CD8-positive, alpha-beta T cell (primary cell): ENCODE measurements at places on chromosomes 3 and 15. TPM values are rescaled to one million over a fixed set of nuclear protein-coding genes. Genes with fewer than 3 reads are reported as not detected.

GRCh38 chr3:11724615-11725339 lies 81.1 kb upstream of the VGLL4 start:
- no peak for DNase-seq

GRCh38 chr3:141575879-141576743 lies 89.3 kb downstream of the RASA2 start:
- DNase-seq = no peak

DNA sequence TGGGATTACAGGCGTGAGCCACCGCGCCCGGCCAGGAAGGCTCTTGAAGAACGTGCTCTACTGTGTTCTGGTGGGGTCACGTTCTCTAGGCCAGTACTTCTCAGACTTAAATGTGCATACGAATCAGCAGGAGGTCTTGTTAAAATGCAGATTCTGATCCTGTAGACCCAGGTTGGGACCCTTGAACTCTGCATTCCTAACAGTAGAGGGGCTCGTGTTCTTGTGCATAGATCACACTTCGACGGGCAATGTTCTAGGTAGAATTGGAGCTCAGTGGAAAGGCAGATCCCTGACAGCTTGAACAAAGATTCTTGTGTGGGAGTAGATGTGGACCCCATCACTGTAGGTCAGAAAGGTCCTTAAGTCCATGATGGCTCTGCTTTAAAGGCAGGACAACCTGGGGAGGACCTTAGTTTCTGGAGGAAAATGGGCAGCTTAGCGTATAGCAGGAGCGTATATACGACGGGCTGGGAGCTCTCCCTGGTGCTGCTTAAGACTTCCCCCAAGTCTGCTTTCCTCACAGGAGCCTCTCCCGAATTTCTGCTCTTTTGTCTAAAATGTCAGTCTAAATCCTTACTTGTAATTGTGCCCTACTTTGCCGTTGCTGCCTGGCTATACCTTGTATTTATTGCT lies 16.9 kb upstream of the FAM81A start:
- DNase-seq = no peak

DNA sequence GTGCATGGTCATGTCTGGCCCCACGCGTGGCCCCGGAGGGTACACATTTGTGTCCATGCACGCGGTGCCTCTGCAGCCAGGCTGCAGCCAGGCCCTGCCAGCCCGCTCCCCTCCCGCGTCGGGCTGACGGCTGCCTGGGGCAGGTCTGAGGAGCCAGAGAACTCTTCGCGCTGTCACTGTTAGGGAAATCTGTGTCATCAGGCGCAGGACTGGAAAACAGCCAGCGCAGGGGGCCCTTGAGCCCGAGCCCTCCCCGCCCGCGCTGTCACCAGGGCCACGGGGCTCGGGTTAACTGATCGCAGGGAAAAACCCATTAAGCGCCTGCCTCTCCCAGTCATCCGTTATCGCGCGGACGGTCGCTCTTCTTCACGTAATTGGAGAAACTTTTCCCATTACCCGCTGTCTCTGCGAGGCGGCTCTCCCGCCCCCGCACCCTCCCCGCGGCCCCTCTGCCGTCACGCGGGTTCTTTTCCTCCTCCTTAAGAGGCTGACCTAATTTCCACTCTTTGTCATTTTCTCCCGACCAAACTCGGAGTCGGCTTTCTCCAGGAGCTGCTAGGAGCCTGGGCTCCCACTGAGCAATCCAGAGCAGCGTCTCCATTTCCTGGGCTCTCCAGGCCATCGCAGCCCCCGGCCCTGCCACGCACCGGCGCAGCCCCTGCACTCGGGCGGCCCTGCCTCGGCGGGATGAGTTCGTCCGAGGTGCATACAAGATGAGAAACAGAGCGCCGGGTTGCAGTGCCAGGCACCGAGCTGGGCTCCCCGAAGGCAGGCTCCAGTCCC lies 57.5 kb upstream of the PRR23E start:
- DNase-seq = no peak

DNA sequence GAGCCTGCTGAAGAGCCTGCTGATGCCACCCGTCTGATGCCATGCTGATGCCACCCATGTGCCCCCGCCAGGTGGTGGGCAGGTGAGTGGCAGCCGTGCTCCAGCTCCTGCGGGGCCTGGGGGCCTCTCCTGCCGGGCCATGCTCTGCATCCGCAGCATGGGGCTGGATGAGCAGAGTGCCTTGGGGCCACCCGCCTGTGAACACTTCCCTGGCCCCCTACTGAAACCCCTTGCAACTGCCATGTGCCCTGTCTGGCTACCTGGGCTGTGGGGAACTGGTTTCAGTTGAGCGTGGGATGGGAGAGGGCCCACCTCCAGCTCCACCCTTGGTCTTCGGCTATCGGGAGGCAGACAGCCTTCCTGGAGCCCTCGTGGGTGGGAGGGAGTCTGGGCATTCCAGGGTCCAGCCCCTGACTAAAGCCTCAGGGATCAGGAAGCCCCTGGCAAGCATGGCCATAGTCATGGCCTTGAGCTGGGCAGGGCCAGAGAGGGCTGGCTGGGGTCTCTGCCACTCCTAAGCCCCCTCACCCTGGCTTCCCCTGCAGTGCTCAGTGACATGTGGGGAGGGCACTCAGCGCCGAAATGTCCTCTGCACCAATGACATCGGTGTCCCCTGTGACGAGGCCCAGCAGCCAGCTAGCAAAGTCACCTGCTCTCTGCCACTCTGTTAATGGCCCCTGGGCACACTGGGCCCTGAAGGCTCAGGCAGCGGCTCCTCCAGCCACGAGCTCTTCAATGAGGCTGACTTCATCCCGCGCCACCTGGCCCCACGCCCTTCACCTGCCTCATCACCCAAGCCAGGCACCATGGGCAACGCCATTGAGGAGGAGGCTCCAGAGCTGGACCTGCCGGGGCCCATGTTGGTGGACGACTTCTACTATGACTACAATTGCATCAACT lies 92.2 kb downstream of the TBC1D2B start:
- DNase-seq = no peak

Gene PRR23A
- not detected for total RNA-seq

Gene ERC2
- not detected for total RNA-seq

Gene XXYLT1
- 3.7 TPM for total RNA-seq
